ENCODE measurements at places on chromosomes 3 and 15.

DNA sequence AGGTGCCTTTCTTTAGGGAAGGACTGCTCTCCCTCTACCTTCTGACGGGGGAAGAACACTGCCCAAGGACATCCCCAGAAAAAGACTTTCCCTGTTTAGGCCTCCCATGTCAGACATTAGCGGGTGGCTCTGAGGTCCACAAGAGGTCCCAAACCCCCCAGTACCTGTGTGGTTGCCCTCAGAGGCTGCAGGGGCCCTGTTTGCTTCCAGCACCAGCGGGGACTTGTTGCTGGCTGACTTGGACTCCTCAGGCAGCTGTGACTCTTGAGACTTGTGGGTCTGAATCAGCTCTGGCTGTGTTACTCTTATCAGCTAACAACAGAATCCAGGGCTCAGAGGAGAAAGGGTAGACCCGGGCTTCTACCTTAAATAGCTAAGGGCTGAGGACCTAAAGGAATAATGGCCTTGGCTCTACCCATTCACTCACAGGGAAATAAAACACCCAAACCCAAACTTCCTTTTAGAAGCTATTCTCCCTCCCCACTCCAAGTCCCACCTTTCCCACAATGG, 39.2 kb downstream of the SEMA3G start:
- no peak for DNase-seq

GRCh38 chr15:42141246-42141645, 15.2 kb downstream of the PLA2G4F start:
- DNase-seq, result no peak

GRCh38 chr3:117488983-117489382, 779.4 kb downstream of the TUSC7 start:
- DNase-seq, result no peak

- no peak for DNase-seq
These were observed 14.8 kb upstream of the RBP2 start for GRCh38 chr3:139491027-139491700.

GRCh38 chr3:177169936-177170722, 27.2 kb downstream of the TBL1XR1 start:
- no peak for DNase-seq

DNA sequence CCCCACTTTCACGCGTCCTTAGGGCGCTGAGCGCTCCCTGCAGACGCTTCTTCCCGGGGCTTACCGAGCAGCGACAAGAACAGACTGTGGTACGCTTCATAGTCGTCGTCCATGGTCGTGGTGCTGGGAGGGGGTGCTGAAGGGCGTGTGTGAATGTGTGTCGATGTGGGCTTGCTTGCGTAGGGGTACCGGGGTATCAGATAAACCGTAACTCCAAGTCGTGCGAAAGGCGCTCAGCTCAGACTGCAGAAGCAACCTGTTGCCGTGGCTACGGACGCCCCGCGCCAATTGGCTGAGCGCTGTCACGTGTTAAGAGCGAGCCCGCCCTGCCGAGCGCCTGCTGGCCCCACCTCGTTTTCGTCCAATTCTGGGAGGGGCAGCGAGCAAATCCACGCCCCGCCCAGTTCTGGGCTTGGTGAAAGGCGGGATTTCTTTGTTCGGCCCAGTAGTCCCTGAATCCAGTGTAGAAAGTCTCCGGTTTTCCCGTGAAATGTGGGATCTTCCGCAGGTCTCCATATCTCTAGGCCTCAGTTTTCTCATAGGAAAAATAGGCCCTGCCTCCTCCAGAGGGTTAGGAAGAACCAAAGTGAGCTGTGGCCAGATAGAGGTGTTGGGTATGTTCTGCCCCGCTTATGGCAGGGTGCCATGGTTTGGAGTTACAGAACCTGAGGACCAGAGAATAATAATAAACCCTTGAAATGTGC, at the start of gene EFCAB12:
Gene EFCAB12 (minus strand): TSS at position 261 of the 704 bp plus-strand sequence. CDS start 148 bp downstream, at position 113.
- peak; percentile 93 for DNase-seq

DNA sequence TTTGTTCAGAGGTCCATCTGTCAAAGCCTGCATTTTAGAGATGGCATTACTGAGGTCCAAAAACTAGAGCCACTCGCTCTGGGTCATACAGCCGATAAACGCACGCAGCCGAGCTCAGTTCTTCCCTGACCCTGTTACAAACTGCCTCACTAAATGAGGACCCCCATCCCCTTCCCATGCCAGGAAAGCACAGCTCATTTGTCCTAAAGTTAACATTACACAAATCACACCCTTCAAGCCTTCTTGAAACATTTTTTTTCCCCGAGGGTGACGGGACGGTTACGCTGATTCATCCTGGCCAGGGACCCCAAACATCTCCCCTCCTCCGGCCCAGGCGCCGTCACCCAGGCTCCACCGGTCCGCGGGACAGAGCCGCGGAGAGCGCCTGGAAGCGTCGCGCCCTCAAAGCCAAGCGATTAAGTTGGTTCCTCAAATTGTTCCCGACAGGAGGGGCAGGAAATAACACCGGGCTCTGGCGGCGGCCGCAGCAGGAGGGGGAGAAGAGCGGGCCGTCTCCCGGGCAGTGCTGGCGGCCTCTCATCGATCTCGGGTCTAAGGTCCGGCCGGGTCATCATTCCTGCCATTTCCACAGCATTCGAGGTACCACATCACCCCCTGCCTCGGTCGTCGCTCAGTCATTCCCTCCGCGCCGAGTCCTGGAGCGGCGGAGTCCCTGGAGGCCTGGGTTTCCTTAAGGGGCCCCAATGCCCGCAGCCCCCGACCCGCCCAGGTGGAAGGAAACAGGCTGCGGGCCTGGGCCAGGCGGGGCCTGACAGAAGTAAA, 619 bp upstream of the CMTM8 start:
- DNase-seq, result no peak

- DNase-seq, result no peak
These were observed 45.9 kb downstream of the ADAM10 start for GRCh38 chr15:58703610-58704009.

DNA sequence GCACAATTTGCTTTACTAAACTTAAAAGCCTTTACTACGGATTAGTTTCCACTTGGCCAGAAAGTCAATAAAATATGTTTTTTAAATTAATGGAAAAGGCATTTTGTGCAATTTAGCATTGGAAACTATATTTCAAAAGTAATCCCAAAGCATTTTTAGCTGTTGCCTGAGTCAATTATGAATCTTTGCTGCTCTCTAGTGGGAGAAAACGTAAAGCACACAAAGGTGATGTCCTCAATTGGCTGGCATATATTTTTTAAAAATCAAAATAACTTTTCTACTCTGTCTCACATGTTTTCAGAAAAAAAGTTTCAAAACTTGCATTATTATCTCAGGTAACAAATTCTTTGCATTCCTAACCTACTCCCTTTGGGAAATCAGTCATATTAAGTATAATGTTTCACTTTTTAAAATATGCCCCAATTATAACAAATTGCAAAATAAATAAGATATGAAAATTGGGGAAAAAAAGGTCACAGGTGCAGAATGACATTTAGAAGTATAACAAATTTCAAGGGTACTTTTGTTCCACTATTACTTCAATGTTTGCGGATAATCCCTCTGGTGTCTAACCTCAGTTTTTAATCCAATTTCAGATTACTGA, 47.2 kb upstream of the TEX55 start:
- peak; percentile 0 for DNase-seq

- no peak for DNase-seq
These were observed 1.5 kb downstream of the CRYBG3 start for GRCh38 chr3:97823046-97824004.

GRCh38 chr15:78088773-78089080, 3.6 kb upstream of the SH2D7 start:
- DNase-seq, result no peak

GRCh38 chr3:18562364-18563154, 137.4 kb upstream of the SATB1 start:
- DNase-seq, result no peak

- no peak for DNase-seq
These were observed 25.9 kb upstream of the GRIP2 start for GRCh38 chr3:14565868-14566588.

GRCh38 chr3:127441764-127442163, 148.8 kb downstream of the TPRA1 start:
- no peak for DNase-seq

DNA sequence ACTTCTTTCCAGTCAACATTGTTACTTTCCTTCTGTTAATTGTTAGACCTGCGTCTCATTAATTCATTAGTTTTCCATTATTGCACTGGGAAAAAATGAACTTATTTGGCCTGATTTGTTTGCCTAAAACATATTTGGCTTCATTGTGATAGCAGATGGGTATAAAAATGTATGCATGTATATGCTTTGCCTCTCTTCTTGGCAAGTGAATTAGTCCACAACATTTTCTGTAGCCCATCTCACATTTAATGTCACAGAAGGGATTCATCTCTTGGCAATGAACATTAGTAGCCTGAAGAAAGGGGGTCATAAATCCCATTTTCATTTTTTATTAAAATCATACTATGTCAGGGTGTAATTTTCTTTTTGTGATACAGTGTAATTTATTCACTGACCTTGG, 125.2 kb downstream of the TUSC7 start:
- DNase-seq, result no peak

GRCh38 chr3:147397155-147397874, 9.0 kb downstream of the ZIC4 start:
- no peak for DNase-seq

GRCh38 chr3:115381573-115381912, 234.5 kb upstream of the ZBTB20 start:
- DNase-seq, result peak; percentile 46

- no peak for DNase-seq
These were observed 50.7 kb downstream of the PROS1 start for GRCh38 chr3:93923006-93923405.

DNA sequence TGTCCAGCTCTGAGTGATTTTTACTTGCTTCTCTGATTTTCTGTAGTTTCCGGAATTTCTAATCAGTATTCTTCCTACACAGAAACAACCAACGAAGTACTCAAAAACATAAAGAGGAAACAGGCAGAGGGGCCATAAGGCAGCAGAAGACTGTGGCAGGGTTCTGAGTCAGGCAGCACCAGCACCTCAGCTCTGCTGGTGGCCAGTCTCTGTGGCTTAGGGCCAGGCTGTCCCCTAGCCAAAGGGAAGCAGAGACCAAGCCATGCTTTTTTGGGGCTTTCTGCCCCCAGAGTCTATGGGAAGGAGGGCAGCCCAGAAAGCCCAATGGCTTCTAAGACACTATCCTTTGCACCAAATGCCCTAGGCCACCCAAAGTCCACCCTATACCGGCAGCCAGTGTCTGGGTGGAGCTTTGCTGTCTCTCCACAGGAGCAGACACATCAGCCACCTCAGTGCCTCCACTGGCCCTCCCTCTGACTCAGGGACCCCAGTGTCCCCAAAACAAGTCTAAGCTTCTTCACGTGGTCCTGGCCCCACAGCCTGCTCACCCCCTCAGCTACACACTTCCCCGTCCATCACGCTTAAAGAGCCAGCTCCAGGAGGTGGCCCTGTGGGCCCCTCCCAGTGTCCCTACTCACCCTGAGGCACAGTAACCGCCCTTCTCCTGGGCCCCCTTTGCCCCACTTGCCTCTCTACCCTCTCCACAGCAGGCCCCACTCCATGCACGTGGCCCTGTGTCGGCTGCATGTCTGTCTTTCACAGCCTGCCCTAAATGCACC, 46.2 kb downstream of the CCDC12 start:
- DNase-seq, result peak; percentile 20

DNA sequence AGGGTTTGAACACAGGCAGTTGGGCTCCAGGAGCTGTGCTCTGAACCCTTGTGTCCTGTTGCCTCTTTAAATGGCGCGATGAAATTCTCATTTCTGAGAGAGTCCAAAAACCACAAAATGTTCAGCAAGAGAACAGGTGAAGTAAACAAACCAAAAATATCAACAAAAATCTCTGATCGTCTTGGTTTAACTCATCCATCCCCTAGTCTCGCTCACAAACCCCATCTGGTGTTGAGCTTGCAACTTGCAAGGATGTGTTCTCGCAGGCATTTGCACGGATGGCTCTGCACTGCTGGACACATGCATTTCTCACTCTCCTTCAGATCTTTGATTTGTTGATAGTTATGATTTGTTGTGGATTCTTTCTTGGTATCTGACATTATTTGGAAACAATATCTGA, 31.1 kb downstream of the FAH start:
- DNase-seq, result peak; percentile 3

GRCh38 chr15:50278496-50278895, 13.0 kb upstream of the HDC start:
- DNase-seq, result no peak

DNA sequence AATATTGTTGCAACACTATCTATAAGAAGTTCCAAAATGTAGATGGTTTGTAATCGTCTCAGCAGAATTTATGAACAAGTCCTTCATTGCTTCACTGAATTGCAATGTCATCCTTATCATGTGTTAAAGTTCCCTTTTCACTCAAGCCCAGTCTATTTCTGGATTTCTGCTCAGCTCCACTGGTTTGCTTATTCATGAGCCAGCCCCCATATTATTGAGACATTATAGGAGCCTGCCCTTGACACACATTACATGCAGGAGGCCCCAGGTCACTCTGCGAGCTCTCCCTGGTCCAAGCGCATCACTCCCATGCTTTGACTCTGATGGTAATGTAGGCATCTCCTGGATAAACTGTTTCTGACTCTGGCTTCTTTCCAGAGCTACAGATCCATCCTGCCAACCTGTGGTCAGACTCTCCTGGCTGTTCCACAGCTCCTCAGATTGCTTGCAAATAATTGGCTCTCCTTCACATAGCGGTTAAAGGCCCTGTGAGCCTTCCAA, 56.9 kb downstream of the ABTB1 start:
- no peak for DNase-seq

- no peak for DNase-seq
These were observed 185.1 kb upstream of the SLCO3A1 start for GRCh38 chr15:91668370-91668769.

- no peak for DNase-seq
These were observed 84.9 kb upstream of the UBE2E1 start for GRCh38 chr3:23720885-23721284.

- no peak for DNase-seq
These were observed 8.3 kb downstream of the HDGFL3 start for GRCh38 chr15:83199288-83199687.

DNA sequence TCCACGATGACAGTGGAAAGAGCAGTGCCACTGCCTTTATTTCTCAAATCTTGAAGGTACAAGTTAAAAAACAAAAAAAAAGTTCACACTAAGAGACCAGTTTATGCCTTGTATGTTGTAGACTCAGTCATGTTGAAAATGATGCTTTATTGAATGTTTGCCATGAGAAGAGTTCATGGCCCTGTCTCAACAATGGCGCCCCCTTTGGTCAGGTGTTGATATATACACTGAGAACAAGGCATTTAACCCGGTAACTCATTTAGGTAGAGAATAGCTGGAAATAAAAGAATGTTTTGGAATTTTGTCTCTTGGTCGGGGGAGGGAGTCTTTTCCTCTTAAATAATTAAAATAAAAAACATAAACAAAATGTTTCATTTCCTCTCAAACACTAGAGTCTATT, 145.6 kb upstream of the SLC2A2 start:
- no peak for DNase-seq

GRCh38 chr15:79953951-79954444, 17.0 kb downstream of the BCL2A1 start:
- DNase-seq, result no peak

- DNase-seq, result no peak
These were observed 96.8 kb downstream of the PPM1L start for GRCh38 chr3:160852856-160853255.
